ENCODE measurements at places on chromosomes 16 and 17.

DNA sequence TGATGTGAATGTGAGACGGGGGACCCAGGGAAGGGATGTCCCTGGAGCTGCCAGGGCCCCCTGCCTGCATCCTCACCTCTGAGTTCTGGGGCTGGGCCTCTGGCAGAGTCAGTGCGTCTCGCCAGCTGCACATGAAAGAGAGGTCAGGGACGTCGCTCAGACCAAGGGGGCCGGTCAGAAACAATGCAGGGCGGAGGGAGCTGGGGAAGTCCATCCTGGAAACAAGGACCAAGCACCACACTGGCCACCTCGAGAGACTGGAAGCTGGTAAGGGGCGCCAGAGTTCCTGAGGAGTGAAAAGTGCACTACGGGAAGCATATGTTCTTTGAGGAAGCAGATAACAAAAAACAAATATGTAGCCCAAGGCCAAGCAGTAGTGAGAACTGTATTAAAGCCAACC, 2.1 kb downstream of the TAF1C start:
- no peak for DNase-seq

DNA sequence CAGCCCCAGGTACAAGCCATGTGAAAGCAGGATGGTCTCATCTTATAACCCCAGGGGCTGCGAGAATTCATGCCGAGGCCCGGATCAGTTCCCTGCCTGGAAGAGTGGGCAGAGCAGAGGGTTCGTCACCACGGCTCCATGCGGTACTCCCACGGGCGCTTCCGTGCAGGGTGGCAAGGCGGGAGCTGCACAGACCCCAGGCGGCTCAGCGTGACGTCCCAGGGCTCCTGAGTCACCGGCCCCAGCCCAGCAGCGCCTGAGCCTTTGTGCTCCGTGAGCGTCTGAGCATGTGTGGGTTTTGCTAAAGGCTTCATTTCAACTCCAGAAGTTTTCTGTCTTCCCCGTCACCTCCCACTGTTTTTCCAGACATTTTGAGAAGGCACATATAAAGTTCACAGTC, 71.2 kb upstream of the CHMP6 start:
- DNase-seq: no peak

GRCh38 chr17:55607731-55608341, 96.6 kb upstream of the SMIM36 start:
- peak; percentile 82 for DNase-seq

GRCh38 chr17:28365487-28365886, 488 bp upstream of the SEBOX start:
- no peak for DNase-seq

- DNase-seq: peak; percentile 95
Observed at GRCh38 chr16:19907161-19907992, 22.7 kb upstream of the GPRC5B start.

DNA sequence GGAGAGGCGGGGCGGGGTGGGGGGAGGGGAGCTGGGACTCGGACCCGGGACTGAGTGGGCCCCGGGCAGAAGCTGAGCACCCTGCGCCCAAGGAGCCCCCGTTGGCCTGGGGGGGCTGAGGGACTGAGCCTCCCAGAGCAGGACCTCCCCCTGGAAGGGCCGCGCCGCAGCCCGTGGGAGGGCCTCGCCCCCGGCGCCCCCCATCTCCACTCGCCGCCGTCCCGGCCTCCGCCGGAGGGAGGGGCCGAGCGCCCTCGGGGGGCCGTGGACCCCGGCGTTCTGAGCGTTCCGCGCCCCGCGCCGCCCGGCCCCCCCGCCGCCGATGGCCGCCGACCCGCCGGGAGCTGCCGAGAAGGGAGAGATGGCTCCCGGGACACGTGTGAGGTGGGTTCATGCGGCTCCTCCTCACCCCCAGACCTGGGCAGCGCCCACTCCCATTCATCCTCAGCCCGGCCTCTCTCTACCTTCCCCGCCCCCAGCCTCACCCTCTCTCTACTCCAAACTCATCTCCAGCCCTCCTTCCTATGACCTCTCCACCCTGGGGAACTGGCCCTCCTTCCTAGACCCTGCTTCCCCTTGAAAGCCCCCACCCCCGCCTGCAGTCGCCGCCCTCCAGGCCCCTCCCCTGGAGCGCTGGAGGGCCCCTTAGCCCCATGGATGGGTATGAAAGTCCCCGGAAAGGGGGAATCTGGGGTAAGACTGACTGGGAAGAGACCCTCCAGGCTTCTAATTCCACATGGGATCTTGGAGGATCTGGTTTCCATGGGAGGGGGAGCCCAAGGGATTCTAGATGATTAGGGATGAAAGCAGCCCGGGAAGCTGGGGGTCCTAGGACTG, 922 bp downstream of the FBXL19 start:
- DNase-seq: no peak

DNA sequence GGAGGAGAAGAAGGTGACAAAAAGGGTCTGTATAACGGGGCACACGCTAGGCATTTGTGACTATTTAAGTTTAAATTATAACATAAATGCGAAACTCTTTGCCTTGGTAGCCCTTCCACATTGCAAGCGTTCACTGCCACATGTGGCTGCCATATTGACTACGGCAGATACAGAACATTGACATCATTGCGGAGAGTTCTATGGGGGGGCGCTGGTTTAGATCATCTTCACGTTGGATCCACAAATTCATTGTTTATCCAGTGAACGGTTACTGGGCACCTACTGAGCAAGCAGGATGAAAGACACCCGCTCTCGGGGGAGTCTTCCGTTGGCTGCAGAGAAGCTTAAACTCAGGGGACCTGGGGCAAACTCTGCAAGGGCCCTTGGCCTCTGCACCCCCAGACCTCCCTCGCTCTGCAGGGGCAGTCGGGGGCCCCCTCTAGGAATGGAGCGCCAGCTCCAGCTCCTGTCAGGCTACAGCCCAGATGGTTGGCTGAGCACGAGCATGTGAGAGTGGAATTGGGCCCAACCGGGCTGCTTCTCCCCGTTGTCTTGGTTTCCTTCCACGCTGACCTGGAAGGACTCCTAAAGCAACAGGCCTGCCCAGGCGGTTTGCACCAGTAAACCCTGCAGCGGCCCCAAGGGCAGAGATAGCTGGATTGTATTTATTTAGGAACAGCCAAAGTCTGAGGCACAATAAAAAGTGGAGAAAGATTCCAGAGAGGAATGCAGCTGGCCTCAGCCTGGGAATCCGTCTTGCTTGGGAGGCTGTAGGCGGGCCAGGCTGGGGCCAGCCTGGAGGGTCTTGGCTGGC, 172.2 kb downstream of the SEC14L1 start:
- no peak for DNase-seq

- no peak for DNase-seq
Observed at GRCh38 chr16:87832741-87833502, 36.4 kb downstream of the SLC7A5 start.

DNA sequence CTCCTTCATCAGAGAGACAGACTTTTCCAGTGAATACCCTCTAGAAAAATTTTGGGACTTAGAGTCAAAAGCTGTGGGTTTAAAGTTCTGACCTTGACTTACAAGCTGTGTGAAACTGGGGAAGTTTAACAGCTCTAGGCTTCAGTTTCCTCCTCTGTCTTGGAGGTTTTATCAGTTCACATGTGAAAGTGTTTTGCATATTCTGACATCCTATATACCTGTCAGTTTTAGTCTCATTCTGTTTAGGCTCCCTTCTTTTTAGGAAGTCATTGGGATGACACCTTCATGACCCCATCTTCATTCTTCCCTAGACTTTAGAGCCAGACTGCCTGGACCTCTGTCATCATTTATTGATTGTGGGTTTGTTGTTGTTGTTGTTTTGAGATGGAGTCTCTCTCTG, 44.4 kb downstream of the YPEL2 start:
- no peak for DNase-seq

DNA sequence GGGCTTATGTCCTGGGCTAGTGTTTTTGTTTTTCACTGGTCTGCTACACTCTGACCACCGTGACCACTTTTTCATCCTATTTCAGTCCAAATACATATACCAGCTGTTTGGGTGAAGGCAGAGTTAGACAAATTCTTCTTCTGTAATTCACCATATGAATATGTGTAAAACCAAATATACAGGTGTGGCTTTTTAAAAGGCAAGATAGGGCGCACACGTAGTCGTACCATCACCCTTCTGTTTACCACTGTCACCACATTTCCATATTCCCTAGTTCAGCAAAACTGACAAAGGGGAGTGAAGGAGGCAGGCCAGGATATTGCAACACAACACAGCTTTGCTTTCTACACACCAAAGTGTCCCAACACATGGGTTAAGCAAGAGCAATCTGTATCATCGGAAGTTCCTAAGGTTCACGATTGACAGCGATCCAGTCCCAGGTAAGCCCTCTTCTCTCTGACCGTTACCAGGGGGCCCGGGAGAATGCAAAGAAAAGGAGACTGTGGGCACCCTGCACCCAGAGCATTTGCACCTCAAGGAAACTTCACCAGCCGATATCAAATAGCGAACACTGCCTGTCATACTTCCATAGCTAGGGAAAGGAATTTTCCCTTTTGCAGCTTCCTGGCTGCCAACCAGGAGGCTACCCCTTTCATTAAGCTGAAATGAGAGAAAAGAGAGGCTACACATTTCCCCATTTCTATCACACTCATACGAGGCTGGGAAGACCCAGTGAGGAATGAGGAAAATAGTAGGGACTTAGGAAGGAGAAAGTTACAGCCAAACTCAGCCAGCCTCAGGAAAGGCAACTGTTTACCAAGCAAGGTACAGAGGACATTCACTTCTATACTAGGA, 23.1 kb downstream of the CREBBP start:
- DNase-seq: no peak

- DNase-seq: no peak
Observed at GRCh38 chr16:67718668-67719047, 458 bp downstream of the GFOD2 start.

- no peak for DNase-seq
Observed at GRCh38 chr17:44832805-44833204, 2.7 kb upstream of the GJC1 start.

GRCh38 chr17:83171661-83172060, 92.3 kb downstream of the METRNL start:
- DNase-seq: no peak

DNA sequence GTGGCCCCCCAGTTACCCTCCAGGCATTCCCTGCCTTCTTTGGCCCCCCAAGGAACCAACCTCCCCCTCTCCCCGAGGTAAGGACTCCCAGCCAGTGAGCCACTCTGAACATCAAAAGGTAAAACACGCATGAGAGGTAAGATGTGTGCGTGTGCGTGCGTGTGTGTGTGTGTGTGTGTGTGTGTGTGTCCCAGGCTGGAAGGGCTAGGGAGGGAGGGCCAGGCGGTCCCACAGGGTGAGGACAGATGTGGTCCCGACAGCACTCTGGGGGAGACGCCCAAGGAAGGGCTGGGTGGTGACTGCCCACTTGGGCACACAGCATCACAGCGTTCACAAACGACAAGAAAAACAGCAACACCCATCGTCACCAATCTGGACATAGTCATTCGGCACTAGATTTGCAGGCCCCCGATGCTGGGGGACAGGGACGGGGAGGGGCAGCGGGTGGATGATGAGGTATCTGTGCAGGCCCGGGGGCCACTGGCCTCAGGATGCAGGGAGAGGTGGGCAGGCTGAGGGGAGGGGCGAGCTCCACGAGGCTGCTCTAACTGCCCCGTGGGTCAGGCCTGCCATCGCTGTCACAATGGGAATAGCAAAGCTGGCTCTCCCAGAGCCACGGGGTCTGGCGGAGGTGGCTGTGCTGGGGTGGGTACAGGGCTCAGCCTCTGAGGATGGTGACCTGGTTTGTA, 16.3 kb downstream of the MNT start:
- DNase-seq: no peak

GRCh38 chr17:48149787-48150463, 42.4 kb downstream of the SNX11 start:
- no peak for DNase-seq

GRCh38 chr17:12637015-12637414, 28.7 kb upstream of the MYOCD start:
- DNase-seq: no peak

GRCh38 chr16:3878610-3879009, 1.9 kb downstream of the CREBBP start:
- no peak for DNase-seq

GRCh38 chr17:1588821-1589585, 26.4 kb upstream of the PITPNA start:
- DNase-seq: no peak

- peak; percentile 55 for DNase-seq
Observed at GRCh38 chr16:56657555-56658326, at the start of gene MT1F. Gene MT1F, plus strand, starts transcription at chr16:56657959. Its CDS starts 100 bp downstream, at chr16:56658059.

DNA sequence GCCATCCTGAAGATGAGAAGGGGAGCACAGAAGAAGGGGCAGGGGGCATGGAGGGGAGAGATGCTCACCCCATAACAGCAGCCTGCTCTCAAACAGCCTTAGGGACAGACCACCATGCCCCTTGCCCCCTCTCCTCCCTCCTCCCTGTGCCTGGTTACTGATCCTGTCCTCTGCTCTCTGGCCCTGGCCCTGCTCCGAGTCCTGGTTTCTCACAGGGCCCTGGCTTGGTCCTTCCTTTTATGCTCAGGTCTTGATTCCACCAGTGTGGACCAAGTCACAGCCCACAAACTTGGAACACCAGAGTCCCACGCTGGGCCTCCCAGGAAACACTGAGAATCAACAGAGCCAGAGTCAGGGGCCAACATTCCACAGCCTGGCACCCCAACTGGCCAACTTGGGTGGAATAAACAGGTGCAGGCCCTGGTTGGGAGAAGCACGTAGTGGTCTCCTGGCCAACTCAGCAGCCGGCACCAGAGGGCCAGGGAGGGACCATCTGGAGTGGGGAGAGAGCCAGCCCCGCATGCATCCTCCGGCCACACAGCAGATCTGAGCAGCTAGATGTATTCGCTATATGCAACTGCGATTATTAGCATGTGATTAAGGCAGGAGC, 44.9 kb upstream of the CDC42EP4 start:
- DNase-seq: no peak

GRCh38 chr16:4315186-4316107, at the start of gene GLIS2:
Gene GLIS2, plus strand, starts transcription at chr16:4316067. Its CDS starts 16,214 bp downstream, at chr16:4332281.
- peak; percentile 46 for DNase-seq

DNA sequence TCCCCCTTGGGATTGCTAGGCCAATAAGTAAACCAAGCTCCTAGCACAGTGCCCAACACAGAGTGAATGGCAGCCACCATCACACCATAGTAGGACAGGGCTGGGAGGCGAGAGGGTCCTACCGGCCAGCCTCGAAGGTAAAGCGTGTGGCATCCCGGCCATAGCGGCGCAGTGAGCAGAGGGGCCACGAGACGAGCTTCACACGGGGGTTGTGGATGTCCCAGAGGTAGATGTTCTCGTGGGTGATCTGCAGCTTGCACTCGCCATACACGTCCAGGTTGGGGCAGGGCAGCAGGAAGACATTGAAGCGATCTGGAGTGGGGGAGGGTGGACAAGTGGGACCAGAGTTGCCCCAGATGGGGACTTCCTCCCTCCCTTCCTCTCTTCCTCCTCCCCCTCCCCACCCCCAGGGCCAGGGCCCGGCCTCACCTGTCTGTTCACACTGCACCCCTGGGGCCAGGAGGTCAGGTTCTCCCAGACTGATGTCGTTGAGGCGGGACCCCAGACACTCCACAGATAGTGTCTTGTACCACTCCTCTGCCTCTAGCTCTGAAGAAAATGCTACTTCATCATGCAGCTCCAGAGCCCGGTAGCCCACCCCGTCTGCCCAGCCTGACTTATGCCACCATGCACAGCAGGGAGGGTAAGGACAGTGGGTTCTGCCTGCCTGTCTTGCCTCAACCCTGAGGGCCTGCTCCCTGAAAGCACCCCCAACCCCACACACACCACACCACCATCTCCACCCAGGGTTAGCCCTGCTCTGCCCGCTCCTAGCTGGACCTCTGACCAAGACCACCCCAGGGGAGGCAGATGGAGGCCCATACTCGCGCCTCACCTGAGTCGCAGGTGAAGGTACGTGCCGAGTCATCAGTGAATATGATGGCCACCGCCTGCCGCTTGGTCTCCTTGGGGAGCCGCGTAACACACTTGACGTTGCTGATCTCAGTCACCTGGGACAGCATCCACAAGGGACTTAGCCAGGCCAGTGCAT, 11.3 kb downstream of the DOK4 start:
- no peak for DNase-seq

- DNase-seq: no peak
Observed at GRCh38 chr17:36506831-36507230, 20.4 kb downstream of the ZNHIT3 start.
